ENCODE measurements at places on chromosomes 7 and 10.

- DNase-seq, result no peak
Measured at GRCh38 chr10:92502296-92502808, 71.5 kb downstream of the IDE start.

GRCh38 chr10:88318803-88319202 lies 264.3 kb downstream of the RNLS start:
- no peak for DNase-seq

DNA sequence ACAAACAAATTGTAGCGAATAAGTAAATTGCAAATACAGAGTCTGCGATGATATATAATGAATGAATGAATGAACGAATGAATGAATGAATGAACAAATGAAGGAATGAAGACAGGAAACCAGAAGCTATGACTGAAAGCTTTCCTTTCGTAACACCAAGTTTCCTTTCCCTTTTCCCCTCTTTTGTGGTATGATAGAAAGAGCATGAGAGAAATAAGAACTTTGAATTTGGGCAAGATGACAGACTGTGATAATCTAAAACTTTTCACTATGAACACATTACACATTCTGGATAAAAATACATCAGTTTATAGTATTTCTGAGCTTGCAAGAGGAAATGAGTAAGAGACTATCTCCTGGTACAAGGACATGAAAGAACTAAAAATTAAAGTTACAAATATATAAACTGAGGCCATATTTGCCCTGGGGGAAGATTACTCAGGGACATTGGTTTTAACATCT lies 8.4 kb upstream of the UCN3 start:
- DNase-seq, result no peak

GRCh38 chr10:103241262-103242011 lies 4.2 kb upstream of the RPEL1 start:
- DNase-seq, result peak; percentile 50

DNA sequence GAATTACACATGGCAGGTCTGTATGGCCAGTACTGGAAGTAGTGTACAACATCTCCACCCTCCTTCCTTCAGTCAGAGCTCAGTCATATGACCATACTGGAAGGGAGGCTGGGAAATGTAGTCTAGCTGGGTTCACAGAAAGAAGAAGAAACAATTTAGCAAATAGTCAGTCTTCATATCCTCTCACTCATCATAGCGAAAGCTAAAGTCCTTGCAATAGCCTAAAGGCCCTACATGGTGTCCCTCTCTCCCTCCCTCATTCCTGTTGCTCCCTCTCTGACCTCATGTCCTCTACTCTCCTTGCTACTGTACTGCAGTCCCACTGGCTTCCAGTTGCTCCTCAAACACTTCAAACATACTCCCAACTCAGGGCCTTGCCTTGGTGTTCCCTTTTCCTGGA lies 4.3 kb upstream of the CALU start:
- no peak for DNase-seq

- no peak for DNase-seq
Measured at GRCh38 chr7:100044718-100045117, 4.9 kb upstream of the ZSCAN21 start.

DNA sequence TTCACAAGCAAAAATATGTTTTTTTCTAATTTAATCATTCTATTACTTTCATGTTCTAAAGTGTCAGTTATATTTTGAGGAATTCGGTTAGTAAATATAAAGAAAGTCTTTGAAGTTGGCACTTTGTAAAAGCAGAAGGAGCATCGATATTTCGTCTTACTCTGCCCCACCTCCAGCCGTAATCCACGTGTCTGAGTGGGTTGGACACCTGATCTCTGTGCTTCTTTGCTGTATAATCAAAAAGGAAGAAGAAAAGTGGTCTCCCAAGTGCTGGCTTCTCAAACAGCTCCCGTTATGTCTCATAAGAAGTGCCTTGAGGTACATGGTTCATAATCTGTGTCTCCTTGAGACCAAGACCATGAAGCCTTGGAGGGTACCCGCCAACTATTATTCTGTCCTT lies 19.8 kb downstream of the PRKAR2B start:
- DNase-seq, result no peak

- no peak for DNase-seq
Measured at GRCh38 chr7:148083448-148083847, 507.1 kb upstream of the C7orf33 start.

DNA sequence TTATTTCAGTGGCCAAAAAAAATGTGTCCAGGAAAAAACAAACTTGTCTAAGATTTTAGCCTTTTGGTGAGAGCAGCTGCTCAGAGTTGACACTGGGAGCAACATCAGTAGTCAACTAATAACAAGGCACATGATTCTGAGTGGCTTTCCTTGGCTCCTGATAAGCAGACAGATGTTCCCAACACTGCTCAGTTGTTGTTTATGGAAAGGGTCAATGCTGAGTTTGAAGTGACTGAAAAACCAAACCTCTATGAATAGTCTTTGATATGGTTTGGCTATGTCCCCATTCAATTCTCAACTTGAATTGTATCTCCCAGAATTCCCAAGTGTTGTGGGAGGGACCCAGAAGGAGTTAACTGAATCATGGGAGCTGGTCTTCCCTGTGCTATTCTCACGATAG lies 12.3 kb downstream of the DYDC1 start:
- no peak for DNase-seq

GRCh38 chr10:100544950-100545349 lies 9.2 kb downstream of the HIF1AN start:
- no peak for DNase-seq

GRCh38 chr7:71828361-71828760 lies 583.8 kb downstream of the CALN1 start:
- DNase-seq, result no peak

- DNase-seq, result no peak
Measured at GRCh38 chr7:144445590-144445989, 42.1 kb upstream of the NOBOX start.

- no peak for DNase-seq
Measured at GRCh38 chr7:54729107-54729506, 29.9 kb downstream of the SEC61G start.

GRCh38 chr10:43749940-43750552 lies 101.4 kb upstream of the ZNF32 start:
- DNase-seq, result peak; percentile 53

- DNase-seq, result peak; percentile 89
Measured at GRCh38 chr10:15433850-15434537, 62.9 kb upstream of the FAM171A1 start.

DNA sequence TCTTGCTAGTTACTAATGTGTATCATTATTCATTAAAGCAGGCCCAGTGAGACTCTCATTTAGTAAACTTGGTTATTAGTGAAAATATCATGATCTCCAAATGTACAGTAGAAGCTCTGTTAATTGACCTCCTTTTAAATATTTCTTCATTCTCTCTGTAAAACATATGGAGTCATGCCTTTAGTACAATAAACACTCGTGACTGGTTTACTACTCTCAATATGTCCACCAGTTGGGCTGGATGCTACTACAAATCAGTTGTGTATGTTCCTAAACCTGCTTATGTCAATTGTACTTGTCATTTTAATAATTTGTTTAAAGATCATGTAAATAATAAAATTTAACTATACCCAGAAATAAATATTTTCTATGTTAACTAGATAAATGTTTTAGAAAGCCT lies 68.6 kb upstream of the COMTD1 start:
- DNase-seq, result no peak

DNA sequence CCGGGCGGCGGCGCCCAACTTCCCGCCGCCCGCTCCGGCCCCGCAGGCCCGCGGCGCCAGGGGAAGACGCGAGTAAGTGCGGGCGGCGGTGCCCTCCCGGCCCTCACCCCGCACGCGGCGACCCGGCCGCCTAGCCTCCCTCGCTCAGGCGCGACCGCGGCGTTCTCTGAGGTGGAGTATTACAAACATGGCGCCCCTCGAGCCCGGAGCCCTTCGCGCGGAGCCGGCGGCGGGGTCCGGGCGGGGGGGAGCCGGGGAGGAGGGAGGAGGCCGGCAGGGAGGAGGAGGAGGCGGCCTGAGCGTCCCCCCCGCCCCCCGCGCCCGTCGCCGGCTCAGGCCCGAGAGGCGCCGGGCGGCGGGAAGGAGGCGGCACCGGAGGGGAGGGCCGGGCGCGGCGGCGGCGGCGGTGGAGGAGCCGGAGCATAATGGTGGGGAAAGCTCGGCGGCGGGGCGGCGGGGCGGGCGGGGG lies at the start of gene ZMYND11:
Gene ZMYND11, plus strand, starts transcription at position 324 of the 469 bp plus-strand sequence. CDS start 44,558 bp downstream, outside the sequence.
- peak; percentile 89 for DNase-seq

DNA sequence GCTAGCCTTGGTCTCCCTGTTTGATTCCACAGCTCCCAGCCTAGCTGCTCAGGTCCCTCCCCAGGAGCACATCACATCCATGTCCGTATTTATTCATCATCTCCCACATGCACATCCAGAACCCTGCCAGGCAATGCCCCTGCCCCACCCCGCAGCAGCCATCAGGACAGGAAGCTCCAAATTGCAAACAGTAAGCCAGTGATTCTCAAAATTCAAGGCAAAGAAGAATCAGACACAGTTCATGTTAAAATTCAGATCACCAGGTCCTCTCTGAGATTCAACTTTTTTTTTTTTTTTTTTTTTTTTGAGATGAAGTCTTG lies 17.7 kb downstream of the LRRC20 start:
- DNase-seq, result no peak

All from tongue (tissue), 3 donors.